Mesenteric fat pad (tissue), 1 donor: ENCODE measurements at places on chromosomes 7 and 10.

DNA sequence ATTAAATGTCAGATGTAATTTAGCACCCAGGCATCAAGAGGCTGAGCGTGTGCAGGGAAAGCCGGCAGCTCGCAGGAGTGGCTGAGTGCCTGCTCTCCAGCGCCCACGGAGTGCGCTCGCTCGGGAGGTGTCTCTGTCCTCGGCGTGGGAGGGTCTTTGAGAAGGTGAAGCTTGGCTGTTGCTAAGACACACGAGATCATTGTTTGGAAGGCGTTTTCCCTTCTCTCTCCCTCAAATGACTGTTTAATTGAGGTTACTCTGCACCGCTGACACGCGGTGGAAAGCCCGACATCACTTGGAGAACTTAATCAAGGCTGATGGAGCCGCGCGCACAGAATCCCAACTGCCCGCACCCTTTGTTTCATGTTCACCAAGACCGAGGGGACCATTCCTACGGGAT, 414.6 kb downstream of the DNAJB6 start:
- no peak for DNase-seq

DNA sequence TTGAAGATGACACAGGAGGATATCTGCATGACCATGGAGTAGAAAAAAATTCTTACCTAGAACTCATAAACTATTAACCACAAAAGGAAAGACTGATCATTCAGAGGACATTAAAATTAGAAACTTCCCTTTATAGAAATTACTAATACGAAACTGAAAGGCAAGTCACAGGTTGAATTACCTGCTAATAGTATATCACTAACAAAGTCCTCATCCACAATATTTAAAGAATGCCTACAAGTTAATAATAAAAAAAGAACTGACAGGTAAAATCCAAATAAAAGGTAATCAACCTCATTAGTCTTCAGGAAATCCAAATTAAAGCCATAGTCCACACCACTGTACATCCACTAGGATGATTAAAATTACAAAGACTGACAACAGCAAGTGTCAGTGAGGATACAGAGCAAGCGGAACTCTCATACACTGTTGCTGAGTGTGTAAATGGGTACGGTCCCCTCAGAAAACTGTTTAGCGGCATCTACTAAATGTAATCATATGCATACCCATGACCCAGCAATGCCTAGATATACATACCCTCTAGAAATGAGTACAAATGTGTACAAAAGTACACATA, 71.2 kb downstream of the ARHGAP21 start:
- no peak for DNase-seq

DNA sequence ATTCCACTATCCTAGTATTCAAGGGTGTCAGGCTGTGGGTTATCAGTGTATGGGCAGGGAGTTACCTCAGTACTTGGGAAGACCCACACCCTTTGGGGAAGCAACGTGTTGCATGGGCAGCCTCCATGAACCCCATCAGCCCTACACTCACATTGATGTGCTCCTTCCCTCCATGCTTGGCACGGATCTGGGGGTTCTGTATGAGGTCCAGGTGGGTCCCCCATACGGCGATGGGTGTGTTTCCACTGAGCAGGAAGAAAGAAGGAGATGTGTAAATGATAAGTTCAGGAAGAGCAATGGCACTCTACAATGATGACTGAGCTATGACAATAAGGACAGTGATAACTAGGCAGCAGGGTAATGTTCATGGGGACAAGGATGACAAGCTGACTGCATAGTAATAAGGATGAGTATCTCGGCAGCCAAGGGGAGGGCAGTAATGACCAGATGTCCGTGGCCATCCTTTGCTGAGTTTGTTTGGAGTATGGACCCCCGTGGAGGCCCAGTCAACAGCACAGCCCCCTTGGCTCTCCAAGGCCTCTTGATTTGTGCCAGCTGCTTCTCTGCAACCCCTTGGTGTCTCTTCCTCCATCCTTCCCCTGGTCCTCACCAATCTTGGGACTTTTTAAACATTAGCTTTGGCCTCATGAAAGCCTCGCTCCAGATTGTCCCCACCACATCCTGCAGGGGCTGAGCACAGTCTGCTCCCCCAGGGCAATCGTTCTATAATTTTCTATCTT, 394.2 kb downstream of the PLXNA4 start:
- DNase-seq = no peak

- DNase-seq = no peak
Measured at GRCh38 chr10:34622945-34623344, 192.2 kb downstream of the PARD3 start.

- DNase-seq = no peak
Measured at GRCh38 chr7:112594397-112594796, 113.6 kb downstream of the LSMEM1 start.
